ENCODE measurements at places on chromosomes 5 and 9.

GRCh38 chr5:98076501-98076900 is 697.0 kb upstream of the RGMB start:
- no peak for DNase-seq

DNA sequence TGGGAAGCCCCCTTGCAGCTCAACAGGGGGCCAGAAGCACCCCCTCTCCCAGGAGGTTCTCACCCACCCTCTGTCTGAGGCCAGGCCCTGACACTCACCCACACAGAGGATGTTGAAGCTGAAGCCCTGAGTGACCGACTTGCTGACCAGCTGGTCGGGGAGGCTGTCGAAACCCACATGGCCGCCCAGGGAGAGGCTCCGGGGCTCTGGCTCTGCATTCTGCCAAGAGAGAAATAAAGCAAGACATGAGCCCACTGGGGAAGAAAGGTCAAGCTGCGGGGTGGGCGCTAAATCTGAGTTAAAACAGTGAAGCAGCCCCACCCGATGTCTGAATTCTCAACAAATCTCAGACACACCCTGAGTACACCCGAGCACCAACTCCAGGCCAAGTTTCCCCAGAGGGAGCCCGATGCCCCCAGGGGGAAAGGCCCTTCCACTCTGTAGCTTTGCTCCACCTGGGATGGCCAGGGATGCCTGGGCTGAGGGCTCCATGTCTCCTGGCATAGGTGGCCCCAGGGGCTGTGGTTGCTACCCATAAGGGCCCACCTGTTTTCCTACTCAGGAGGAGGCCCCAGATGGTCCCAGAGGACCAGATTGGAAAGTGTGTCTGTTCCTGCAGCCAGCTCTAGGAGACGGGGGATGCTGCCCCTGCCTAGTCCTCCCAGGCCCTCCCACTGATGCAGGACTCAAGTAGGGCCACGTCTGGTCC is 11.6 kb downstream of the SEPTIN8 start:
- no peak for DNase-seq

GRCh38 chr5:60497706-60498500 is 202.1 kb downstream of the DEPDC1B start:
- DNase-seq = no peak

DNA sequence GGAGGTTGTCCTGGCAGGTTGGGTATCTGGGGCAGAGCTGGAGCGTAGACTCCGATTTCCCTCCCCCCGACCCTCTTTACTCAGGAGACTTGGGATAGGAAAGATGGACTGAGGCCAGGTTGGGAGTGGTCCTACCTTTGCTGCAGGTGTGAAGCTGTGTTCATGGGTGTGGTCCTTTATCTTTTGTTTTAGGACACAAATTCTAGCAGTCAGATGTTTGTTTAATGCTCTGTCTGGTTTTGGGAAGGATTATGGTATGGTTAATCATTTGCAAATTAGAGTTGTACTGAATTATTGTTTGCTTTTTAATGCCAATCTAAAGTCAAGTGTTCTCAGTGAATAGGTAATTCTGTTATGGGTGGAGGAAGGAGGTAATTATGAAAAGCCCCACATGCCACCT is 14.1 kb upstream of the FAM120AOS start:
- DNase-seq = peak; percentile 39

DNA sequence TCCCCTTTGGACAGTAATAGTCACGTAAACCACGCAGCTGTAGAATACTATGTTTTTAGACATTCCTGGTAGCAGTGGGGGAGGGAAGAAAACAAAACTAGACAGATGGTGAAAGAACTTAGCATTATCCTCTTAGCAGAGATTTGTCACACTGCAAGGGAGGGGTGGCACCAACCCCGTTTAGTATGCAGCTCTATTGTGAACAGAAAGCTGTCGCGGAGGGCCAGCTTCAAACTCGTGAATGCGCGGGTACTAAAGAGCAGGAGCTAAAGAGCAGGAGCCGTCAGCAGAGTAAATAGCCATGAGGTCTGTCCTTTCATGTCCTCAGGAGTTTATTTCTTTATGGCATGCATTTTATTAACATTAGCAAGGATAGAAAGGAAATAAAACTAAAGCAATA is 141.9 kb upstream of the SLC12A2 start:
- DNase-seq = no peak

DNA sequence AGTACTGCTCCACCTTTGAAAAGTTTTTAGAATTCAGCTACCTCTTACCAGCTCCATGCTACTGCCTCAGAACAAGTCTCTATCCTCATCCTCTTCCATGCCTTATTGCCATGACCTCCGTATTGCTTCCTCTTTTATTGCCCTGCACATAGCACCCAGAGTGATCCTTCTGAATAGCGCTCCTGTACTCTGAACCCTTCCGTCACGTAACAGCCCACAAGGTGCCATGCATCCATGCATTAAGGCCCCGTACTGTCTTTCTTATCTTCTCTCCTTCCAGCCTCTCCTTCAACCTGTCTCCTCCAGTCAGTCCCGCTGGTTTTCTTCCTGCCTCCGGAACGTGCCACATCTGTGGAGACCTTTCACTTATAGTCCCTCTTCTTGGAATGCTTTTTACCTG is 273.3 kb upstream of the SEMA6A start:
- no peak for DNase-seq

DNA sequence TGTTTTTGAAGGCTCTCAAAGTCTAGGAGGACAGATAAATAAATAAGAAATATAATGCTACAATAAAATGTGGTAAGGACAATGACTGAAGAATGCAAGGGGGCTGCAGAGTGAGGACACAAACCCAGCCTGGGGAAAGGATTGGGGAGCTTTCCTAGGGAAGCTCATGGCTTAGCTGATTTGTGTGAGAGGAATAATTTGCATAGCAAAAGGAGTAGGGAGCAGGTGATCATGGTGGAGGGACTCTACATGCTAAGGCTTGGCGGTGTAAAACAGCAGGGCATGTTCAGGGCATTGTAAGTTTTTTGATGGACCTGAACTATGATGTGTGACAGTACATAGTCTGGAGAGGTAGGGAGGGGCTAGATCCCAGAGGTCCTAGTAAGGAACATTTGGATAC is 49.5 kb upstream of the CLINT1 start:
- no peak for DNase-seq

- peak; percentile 76 for DNase-seq
Measured at GRCh38 chr5:93677359-93677891, 64.0 kb downstream of the POU5F2 start.

Measured in Calu3 (cell line).